AG08395 (cell line): ENCODE measurements at places on chromosomes 1 and 21.

GRCh38 chr1:193538680-193539079, 352.3 kb upstream of the B3GALT2 start:
- DNase-seq: no peak

GRCh38 chr1:18926315-18927081, 24.1 kb upstream of the ALDH4A1 start:
- peak; percentile 96 for DNase-seq

GRCh38 chr1:183093066-183093668, 69.9 kb downstream of the LAMC1 start:
- no peak for DNase-seq

GRCh38 chr1:25810341-25811299, 9.1 kb upstream of the MTFR1L start:
- peak; percentile 68 for DNase-seq

DNA sequence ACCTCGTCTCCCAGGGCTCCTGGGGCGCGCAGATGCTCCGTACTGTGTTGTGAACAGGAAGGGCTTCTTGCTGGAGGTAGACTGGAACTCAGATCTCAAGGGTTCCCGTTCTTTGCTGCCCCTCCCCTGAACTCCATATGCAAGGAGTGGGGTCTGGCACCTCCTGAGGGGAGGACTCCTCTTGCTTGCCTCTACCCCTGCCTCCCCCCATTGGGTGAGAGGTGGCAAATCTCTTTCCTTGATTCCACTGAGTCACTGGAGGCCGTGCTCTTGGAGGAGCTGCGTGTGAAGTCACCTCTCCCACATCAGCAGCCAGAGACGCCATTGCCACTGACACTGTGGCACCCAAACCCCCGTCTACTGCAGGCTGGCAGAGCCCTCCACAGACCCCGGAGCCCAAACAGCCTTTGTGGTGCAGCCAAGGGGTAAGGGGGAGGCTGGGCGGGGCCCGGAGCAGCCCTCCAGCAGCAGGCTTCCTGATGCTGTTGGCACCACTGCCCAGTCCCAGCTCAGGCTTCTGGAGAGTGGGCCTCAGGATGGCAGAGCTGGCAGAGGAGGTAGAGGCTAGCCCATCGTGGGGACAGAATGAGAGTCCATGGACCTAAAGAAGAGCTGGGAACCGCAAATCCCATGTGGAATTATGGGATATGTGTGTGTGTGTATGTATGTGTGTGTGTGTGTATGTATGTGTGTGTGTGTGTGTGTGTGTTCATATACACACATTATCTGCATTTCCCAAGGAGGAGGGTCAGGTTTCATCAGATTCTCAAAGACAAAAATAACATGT, 104.9 kb upstream of the RUNX3 start:
- DNase-seq: no peak

DNA sequence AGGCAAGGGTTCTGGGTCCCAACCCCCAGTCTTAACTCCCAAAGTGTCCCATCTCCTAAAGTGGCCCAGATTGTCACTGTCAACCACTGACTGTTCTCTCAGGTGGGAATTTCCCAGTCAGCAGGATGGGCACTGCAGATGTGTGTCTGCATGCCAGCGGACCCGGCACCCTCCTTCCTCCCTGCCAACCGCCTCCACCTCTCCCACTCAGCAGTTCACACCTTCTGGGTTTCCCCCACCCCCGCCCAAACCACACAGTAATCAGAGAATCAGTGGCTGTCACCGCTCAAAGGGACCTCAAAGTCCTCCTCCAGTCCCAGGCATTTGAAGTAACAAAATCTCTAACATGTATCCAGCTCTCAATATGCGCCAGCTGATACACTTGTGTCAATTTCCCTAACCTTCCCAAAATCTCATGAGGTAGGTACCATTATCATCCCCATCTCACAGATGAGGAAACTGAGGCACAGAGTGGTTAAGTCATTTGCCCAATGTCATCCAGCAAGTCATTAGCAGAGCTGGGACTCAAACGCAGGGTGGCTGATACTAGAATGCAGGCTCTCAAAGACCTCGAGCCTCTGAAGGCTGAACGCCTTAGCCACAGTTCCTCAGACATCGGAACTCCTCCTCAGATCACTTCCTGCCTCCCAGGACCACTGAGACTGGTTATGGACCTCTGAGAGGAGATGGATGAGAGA, 4.8 kb downstream of the RUNX3 start:
- no peak for DNase-seq

- DNase-seq: no peak
Measured at GRCh38 chr1:181951213-181951612, 110.3 kb downstream of the ZNF648 start.

- no peak for DNase-seq
Measured at GRCh38 chr1:228689255-228689654, 46.0 kb upstream of the RHOU start.

GRCh38 chr21:35220301-35220700, 171.2 kb upstream of the RUNX1 start:
- DNase-seq: no peak

DNA sequence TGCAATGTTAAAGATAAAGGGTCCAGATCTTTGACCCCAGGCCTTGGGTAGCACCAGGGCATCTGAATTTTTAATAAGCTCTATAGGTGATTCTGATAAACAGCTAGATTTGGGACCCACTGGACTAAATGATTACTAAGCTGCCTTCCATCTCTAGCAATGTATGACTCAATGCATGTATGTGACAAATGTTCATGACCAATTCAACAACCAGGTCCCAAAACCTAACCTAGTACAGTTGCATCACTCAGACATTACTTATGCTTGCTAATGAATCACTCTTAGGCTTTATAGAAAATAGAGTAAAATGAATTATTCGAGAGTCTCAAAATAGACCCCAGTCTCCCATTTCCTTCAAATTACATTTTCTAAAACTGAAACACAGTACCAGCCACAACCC, 35.5 kb downstream of the RCAN1 start:
- peak; percentile 73 for DNase-seq

DNA sequence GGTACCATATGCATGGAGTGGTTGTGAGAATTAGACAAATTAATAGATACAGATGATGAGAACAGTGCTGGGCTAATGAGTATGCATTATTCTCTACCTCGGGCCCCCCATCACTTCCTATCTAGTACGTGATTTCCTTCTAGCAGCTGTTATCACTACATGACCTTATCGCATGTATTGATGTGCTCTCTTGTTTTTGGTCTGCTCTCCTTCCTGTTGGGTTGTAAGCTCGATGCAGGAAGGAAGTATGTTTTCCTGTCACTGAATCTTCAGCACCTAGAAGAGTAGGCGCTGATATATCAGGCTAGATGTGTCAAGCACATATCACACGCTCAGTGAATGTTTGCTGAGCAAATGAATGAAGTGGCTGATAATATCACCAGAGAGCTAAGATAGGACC, 43.9 kb upstream of the IFNAR2 start:
- no peak for DNase-seq

- no peak for DNase-seq
Measured at GRCh38 chr1:66925944-66926343, 1.2 kb downstream of the MIER1 start.

- DNase-seq: no peak
Measured at GRCh38 chr21:36626791-36627190, 72.1 kb upstream of the SIM2 start.
